ENCODE measurements at places on chromosomes 12 and 14.

DNA sequence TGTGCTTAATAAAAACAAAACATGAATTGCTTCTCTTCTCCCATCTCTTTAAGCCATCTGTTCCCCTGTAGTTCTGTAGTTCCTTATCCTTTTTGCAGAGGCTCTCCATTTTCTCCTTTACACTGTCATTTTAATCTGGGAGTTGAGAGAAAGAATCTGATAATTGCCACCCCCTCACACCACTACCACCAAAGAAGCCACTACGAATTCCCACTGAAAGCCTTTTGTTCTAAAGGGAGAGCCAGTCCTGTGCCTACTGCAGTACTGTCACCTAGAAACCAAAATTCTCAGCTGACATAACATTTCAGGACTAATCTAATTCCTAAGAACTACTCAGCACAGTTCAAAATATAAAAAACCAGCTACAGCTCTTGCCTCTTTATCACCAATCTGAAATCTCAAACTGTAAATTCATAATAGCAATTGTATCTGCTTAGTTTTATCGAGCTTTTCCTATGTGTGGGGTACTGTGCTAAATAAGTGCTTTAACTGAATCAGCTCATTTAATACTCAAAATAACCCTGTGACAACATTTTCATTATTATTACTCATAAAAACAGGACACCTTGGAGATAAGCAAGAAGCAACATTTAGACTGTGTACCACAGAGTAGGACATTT lies 72.4 kb downstream of the SPPL3 start:
- DNase-seq = no peak

DNA sequence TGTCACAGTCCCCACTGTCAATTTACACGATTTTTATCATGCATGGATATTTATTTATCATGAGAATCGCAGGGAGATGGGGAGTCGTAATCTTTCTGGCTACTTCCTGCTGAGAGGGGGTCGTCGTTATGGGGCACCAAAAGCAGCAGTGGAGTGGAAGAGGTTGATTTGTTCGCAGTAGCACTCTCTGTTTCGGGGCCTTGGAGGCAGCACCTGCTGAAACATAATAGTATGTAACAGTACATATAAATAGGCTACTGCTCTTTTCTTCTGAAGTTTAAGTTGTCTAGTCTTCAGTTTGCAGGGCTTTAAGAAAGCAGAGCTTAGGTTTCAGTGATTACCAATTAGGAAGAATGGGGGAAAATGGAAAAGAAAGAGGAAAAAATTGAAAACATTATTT lies 3.8 kb downstream of the SOAT2 start:
- no peak for DNase-seq

DNA sequence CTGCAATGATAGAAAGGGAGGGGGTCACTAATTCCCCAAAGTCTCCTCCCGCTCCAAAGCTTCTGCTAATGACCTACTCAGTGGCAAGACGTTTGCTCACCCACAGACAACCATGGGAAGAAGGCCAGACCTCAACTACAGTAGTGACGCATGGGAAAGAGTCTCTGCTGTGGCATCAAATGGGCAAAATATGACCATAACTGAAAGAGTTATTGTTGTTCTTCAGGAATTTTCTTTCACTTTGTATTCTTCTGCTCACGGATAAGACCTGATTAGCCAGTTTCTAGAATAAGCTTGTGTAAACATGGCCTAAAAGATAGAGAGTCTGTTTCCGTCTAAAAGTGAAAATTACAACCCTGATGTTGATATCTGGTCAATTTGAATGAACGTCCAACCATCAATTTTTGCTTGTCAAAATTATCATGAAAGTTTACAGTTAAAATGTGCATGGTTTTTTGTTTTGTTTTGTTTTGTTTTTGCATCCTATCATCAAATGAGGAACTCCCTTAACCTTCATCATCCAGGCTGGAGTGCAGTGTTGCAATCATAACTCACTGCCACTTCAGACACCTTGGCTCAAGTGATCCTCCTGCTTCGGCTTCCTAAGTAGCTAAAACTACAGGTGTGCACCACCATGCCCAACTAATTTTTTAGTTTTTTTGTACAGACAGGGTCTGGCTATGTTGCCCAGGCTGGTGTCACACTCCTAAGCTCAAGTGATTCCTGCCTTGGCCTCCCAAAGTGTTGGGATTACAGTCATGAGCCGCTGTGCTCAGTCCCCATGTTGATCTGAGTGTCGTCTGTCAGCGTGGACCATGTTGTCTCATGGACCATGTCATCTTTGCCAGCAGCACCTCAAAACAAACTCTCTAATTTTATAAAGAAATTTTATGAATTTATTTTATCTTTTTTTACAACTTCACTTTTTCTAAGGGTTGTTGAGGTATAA lies 7.0 kb downstream of the KRT6B start:
- DNase-seq = no peak

GRCh38 chr14:100664841-100665510 lies 61.7 kb upstream of the DLK1 start:
- no peak for DNase-seq

DNA sequence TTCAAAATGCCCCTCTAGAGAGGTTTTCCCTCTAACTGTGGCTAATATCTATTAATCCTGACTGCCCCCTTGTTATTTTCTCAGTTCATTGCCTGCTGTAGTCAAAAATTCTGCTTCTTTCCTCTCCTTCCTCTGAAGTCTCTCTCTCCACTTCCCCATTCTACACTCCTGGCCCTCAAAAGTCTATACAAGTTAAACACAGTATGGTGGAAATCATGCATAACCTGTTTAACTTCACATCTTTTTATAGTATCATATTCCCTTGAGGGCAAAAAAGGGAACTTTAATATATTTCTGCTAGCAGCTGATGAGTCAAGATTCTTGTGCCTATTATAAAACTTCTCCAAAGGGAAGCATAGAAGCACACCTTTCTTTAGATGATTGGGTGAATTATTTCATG lies 16.7 kb downstream of the GRIP1 start:
- DNase-seq = no peak

DNA sequence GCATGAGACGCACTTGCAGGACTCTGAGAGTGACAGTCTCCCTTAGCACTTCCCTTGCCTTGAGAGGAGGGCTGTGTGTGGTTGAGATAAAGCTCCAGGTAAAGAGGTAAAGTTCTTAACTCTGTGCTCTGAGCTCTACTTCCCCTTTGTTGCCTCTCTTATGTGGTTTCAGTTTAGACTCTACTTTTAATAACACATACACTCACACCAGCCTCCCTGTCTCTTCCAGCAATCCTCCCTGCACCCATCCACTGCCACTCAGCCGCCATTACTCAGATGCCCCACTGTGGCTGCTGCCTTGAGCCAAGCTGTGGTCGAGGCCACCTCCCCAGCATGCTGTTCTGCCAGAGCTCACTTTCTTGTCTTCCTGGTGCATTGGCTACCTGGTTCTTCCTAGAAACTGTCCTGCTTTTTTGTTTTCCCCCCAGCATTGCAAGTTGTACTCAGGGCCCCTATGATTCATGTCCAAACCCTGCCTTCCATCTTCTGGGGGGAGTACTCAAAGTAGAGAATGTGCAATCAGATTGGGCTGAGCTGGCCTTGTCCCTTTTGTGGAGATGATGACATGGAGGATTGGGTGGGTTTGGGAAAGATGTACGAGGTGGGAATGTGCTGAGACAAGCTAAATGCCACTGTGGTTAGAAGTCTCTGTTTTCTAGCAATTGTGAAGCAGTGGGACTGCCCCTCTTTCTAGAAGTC lies 115.5 kb upstream of the PARP11 start:
- DNase-seq = no peak

DNA sequence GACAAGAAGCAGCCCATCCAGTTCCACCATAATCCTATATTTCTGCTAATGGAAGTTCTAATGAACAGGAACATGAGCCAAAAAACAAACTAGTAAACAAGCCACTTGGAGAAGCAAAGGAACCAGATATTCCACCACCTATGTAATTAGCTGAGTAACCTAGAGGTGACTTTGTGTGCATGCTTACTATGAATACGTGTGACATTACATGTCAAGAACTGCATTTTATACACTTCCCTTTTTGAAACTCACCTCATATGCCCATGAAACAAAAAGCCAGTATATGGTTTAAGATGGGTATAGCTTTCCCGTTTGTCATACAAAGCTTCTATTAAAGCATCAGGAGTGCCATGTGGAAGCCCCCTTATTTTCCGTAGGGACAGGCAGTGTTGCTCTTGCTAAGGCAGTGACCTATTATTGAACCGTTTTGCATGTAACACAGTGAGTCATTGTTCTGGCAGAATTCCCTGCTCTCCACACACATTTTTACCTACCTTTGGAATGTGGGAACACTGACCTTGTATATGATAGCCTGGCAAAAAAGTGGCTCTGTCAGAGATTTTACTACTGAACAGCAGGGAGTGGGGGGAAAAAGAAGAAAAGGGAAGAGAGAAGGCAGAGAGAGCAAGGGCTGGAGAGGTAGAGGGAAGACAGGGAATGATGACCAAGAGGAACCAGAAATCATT lies 34.8 kb upstream of the FRMD6 start:
- peak; percentile 76 for DNase-seq

DNA sequence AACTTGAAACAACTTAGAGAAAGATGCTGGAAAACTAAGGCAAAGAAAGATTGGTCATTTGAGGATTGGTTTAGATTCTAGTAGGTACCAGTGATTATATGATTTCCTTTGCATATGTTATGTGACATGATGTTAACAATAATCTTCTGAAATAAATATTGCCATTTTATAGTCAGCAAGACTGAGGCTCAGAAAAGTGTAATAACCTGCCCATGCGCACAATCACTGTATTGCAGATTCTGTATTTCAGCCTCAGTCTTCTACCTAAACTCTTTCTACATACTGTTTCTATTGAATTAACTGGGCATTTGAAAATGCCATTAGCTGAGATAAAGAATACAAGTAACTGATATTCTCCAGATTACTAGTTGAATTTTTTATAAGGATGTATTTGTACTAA lies 61.3 kb downstream of the FGD4 start:
- no peak for DNase-seq

- no peak for DNase-seq
Observed at GRCh38 chr12:25301798-25302197, 51.1 kb upstream of the KRAS start.

- no peak for DNase-seq
Observed at GRCh38 chr12:3897371-3897971, 24.3 kb upstream of the PARP11 start.

GRCh38 chr12:49109641-49110463 lies 795 bp downstream of the LMBR1L start:
- no peak for DNase-seq

DNA sequence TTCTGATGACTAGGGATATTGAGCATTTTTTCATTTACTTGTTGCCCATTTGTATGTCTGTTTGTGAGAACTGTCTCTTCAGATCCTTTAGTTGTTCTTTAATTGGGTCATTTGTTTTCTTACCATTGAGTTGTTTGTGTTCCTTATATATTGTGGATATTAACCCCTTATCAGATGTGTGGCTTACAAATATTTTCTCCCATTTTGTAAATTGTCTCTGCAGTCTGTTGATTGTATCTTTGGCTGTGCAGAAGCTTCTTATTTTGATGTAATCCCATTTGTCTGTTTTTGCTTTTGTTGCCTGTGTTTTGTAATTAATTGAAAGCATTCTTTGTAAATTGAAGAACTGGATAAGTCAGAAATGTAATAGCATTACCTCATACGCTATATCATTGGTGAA lies 459.1 kb upstream of the FOXG1 start:
- no peak for DNase-seq

All from AG04449 (cell line).